NCI-H1105 (cell line): ENCODE measurements at places on chromosomes 1 and 21.
A peak's percentile ranks its signal among the peaks of the same experiment; 100 is the strongest.

GRCh38 chr21:28913071-28913470 is 79.6 kb downstream of the LTN1 start:
- no peak for DNase-seq

GRCh38 chr1:182249201-182249676 is 142.4 kb downstream of the GLUL start:
- DNase-seq = no peak

GRCh38 chr1:65392497-65392896 is 28.0 kb upstream of the LEPR start:
- DNase-seq = no peak

GRCh38 chr1:107838056-107838455 is 126.9 kb downstream of the VAV3 start:
- no peak for DNase-seq

- peak; percentile 75 for DNase-seq
These were observed at the start of gene EPHA2 for GRCh38 chr1:16155537-16156410. EPHA2 (minus strand) TSS chr1:16156069; CDS start chr1:16155932, 137 bp downstream.

DNA sequence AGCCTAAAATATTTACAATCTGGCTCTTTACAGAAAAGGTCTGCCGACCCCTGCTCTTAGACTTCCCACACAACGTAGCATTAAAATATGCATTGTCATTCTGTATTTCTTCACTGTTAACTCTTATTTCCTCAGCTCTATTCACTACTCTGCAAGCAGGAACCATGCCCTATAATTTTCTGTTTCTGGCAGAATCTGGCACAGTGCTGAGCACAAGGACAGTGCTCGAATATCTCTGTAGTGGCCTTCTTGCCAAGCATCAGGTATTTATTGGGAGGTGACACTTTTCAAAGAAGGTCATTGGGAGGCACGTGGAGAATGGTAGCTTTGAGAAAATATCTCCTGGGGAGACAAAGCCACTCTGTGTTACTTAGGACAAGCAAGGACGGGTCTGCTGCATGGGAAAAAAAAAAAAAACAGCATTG is 77.9 kb downstream of the PSMG1 start:
- DNase-seq = no peak

- no peak for DNase-seq
These were observed 58.7 kb downstream of the PRDM16 start for GRCh38 chr1:3127738-3128137.

- no peak for DNase-seq
These were observed 43.6 kb downstream of the OLFML3 start for GRCh38 chr1:114022877-114023276.

GRCh38 chr1:151720125-151720524 is 1.2 kb upstream of the RIIAD1 start:
- DNase-seq = no peak

GRCh38 chr1:51168266-51168845 is 66.3 kb downstream of the C1orf185 start:
- no peak for DNase-seq

GRCh38 chr1:213247038-213247437 is 196.0 kb downstream of the RPS6KC1 start:
- DNase-seq = no peak

- DNase-seq = no peak
These were observed 85.9 kb upstream of the EDEM3 start for GRCh38 chr1:184840596-184840995.

GRCh38 chr1:235852887-235853286 is 13.8 kb downstream of the LYST start:
- DNase-seq = no peak

DNA sequence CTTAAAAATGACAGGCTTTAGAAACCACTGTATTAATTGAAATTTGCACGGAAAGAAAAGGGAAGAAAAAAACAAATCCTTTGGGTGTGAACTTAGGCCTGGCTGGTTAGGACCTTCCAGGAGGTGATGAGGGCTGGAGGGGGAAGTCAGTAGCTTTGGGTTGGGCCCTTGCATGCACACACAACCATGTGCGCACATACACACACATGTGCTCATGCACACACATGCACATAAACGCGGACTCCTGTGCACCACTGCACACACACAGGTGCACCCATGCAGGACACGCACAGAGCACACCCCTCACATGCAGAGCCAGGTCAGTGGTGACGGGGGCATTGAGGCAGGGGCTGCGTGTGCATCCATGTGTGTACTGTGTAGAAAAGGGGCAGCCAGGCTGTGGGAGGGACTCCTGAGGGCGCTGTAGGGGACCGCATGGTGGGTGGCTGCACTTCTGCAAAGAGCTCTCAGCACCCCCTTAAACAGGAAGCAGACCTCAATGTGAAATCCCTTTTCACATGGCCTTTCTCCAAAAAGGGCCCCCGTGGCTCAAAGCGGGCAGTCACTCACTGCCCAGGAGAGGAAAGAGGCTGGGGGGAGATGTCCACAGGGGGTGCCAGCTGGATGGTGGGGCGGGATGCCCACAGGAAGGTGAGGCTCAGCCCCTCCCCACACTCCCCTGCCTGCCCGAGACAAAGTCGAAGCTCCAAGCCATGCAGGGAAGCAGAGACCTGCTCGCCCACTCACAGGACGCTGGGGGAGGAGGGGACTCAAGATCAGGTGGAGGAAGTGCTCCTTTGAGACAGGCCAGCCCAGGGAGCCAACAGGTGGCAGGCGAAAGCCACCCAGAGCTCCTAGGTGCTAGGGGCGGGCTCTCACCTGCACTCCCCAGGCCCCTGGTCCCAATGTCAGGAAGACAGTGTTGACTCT is 95.2 kb downstream of the ITPKB start:
- no peak for DNase-seq

DNA sequence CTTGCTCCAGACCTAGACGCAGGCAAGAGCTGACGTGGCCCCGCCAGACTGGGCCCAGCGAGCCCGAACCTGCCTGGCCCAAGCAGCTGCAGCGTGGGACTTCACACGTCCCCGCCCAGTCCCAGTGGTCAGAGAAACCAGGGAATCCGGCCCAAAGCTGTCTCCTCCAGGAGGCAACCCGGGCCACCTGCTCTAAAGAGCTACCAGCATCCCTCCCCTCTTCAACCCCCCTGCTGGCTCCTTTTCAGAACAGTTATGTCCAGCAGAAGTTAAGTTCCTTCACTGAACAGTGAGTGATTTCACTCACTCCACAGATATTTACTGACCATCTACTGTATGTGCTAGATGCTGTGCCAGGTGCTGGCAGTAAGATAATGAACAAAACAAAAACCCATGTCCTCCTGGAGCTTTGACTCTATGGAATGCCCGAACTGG is 2.1 kb upstream of the EFNA1 start:
- no peak for DNase-seq

- DNase-seq = no peak
These were observed 22.3 kb downstream of the DHRS3 start for GRCh38 chr1:12595757-12596006.

- no peak for DNase-seq
These were observed 48.2 kb upstream of the ABCA4 start for GRCh38 chr1:94169126-94169525.

DNA sequence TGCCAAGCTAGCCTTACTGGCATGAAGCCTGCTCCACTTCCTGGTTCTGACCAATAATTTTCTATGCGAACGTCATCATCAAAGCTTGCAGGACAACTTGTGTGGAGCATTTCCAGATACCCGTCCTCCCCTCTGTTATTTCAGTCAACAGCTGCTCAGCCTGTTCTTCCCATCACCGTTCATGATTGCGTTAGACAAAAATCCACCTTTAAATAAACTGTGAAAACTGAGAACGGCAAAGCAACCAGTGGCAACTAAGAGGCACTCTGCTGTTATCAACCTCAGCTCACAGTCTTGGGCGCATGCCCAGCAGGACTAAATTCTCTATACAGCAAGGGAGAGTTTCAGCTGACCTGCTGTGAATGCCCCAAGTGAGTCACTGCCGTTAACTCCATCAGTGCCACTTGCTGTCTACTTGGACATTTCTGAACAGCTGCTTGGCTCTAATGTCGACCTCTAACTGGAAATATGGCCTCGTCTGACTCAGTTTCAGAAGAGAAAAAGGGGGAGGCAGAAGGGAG is 207.4 kb upstream of the RUNX1 start:
- DNase-seq = peak; percentile 58

GRCh38 chr1:38558500-38559445 is 300.8 kb downstream of the RRAGC start:
- no peak for DNase-seq

GRCh38 chr21:45794027-45794426 is 150.5 kb downstream of the PCBP3 start:
- DNase-seq = no peak
